ENCODE measurements at places on chromosomes 7 and 10.

GRCh38 chr7:149284343-149284742 is 22.3 kb downstream of the ZNF783 start:
- no peak for DNase-seq

DNA sequence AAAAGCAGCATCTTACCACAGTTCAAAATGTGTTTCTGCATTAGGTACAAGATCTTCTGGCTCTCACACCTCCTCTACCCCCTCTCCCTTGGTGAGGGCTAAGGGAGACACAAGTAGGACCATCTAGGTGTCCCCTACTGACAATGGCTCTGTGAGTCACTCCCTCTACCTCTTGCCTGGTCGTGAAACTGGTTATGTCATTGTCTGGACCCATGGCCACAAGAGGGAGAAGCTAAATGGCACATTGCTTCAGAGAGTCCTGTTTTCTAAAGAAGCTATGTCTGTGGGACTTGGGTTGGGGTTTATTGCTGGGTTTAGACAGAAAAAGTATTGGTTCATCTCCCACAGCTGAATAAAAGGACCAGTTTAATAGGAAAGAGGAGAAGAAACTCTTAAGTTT is 4.0 kb upstream of the PLXNA4 start:
- DNase-seq: no peak

GRCh38 chr10:28496481-28496961 is 36.4 kb upstream of the WAC start:
- DNase-seq: no peak

- DNase-seq: no peak
Observed at GRCh38 chr10:70760271-70760787, 24.8 kb downstream of the TBATA start.

DNA sequence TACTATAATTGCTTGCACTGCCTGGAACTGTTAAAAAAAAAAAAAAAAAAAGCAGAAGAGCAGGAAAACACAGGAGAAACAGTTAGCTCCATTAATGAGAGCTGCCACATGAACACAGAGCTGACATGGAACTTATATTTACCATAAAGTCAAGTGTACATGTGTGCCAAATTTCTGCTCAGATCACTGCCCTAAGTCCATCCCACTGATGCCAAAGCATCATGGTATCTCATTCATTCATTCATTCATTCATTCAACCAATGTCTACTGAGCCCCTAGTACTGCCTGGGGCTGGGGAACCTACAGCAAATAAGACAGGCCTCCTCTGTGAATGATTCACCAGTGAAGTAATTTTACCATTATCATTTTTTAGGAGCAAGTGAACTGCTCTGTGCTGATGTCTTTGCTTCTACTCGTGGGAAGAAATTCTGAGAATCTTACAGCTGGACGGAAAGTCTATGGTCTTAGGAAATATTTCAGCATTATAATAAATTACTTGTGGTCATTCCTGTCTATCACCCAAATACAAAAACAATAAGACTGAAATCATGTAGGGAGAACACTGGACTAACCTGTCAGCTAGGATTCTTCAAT is 58.8 kb upstream of the ABLIM1 start:
- DNase-seq: no peak

- DNase-seq: no peak
Observed at GRCh38 chr10:9012312-9012711, 957.8 kb downstream of the GATA3 start.

DNA sequence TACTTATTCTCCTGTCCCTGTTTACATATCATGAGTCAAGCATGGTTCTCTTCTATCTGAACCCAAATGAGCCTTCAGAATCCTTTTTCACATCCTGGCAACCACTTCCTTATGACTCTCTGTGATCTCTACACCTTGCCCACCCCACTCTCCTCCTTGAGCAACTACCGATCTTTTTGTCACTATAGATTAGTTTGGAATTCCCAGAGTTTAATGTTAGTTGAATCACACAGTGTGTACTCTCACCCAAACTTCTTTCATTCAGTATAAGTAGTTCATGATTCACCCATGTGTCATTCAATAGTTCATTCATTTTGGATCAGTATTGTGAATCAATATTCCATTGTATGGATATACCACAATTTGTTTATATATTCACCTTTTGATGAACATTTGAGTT is 55.3 kb downstream of the TFAM start:
- DNase-seq: no peak

GRCh38 chr7:3977391-3977790 is 676.3 kb downstream of the SDK1 start:
- DNase-seq: no peak

DNA sequence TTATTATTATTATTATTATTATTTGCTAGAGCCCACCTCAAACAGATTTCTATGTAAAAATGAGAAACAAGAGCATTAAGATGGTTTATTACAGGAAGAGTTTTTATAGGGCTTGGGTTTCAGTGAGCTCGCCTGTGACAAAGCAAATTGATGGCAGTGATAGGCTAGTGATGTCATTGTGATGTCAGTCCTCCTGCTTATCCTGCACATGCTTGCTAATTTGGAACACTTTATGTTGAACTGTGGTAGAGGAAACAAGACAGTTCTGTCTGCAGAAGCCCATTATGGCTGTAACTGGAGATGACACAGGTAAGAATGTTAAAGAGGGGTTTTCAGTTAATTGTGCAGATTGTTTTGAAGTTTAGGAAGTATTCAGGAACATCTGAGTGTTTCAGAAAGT is 68.3 kb downstream of the CREM start:
- no peak for DNase-seq

DNA sequence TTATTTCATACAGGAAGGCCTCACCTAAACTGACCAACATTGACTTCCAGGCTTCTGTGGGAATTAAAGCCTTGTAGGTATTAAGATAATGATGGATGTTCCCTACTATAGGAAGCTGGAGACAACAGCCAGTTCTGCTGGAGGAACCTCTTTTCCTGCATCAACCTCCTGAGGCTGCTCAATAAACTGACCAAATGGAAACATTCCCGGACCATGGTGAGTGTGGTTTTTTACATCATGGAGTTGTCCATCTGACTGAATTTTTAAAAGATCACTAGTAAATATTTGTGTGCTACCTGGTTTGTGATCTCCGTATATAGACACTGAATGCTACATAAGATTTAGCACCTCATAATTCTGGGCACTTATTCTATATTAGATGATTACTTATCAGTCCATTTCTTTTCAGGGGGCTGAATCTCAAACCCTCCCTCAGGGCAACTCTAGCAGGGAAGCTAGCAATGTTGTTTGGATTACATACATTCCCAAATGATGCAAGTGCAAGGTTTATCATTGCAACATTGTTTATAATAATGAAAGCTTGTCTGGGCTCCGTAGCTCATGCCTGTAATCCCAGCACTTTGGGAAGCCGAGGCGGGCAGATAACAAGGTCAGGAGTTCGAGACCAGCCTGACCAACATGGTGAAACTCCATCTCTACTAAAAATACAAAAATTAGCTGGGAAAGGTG is 21.5 kb upstream of the SMKR1 start:
- DNase-seq: no peak

GRCh38 chr10:70477661-70478162 is 855 bp upstream of the PALD1 start:
- DNase-seq: no peak

DNA sequence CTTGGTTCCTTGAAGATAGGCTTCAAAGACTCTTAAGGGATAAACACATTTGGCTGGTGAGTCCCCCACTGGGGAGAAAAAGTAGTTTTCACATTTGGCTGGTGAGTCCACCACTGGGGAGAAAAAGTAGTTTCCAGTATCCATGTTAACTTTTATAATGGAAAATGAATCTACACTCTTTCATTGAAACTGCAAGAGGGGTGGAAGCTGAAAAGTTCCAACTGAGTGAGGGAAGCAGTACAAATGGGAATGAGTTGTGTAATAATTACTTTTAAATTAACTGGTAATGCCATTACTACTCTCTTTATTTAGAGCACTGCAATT is 153.9 kb downstream of the MLLT10 start:
- no peak for DNase-seq

- DNase-seq: peak; percentile 6
Observed at GRCh38 chr7:121395494-121395960, 581 bp downstream of the FAM3C start.

DNA sequence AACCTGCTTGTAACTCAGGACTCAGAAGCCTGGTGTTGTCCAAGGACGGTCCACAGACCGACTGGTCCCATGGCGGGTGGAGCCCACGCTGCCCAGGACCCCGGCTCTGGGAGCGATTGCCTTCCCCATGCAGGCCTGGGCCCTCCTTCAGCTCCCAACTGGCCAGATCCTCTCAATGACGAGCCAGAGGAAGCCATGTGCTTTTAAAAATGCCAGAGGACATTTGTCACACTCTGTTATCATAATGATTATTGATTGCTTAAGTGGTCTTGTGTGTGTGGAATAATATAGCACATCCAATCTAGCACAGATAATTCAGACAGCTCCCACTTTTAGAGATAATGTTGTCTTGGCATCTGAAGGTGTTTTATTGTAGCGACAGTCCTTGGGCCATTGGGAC is 22.6 kb upstream of the OGDHL start:
- no peak for DNase-seq

DNA sequence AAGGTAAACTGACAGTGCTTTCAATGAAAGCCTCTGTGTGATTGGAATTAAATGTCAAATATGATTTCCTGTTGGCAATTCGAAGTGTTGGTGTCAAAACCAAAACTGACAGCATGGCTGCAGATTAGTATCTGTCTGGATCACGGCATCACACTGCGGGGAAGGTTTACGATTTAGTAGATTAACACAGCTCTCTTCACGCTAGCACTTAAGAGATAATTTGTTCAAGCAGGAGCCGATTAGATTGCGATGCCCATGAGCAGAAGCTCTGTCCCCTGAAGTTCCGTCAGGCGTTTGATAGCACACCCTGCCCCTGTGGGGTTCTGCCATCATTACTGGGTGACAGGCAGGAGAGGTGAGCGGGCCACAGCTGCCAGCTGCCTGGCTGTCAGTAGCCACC is 279.5 kb upstream of the AUTS2 start:
- DNase-seq: no peak

DNA sequence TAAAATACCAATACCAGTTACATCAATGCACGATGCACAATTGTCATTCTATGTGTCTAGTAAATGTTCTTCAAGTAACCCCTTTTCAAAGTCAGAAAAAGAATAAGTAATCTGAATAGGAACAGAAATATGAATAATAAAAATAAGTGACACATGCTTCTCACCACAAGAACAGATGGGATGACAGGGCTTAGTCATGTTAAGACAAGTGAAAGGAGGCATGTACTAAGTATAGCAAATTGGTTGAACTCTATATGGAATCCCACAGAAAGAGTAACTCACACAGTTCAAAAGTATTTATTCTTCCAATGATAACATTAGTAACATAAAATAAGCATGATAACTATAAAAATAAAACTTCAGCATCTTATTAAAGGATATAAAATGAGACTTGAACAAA is 100.9 kb upstream of the TAS2R16 start:
- DNase-seq: no peak

DNA sequence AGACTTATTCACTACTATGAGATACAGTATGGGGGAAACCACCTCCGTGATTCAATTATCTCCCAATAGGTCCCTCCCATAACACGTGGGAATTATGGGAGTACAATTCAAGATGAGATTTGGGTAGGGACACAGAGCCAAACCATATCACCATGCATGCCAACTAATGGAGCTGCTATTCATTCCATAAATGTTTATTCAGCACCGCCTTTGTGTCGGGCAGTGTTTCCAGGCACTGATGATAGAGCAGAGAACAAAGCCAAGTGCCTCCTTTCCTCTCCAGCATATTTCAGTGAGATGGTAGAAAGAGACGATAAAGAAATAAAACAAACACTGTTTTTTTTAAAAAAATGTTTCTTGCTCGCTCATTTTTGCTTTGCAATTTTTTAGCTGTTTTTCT is 295.9 kb upstream of the FOXK1 start:
- no peak for DNase-seq

DNA sequence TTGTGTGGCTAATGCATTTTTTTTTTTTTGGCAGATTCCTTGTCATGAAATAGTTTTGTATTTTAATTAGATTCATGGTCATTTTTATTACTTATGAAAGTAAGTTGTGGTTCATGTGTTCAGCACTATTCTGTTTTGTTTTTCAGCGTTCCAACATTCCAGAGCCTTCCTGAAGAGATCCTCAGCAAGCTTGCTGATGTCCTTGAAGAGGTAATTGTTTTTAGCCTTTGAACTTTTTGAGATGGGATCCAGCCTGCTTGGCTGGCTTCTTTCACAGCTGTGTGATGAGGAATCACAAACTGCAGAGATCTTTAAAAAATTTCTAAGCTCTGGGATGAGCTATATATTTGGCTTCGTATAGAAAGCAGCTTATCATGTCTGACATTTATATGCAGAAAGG is 208.0 kb upstream of the CSTF2T start:
- no peak for DNase-seq

DNA sequence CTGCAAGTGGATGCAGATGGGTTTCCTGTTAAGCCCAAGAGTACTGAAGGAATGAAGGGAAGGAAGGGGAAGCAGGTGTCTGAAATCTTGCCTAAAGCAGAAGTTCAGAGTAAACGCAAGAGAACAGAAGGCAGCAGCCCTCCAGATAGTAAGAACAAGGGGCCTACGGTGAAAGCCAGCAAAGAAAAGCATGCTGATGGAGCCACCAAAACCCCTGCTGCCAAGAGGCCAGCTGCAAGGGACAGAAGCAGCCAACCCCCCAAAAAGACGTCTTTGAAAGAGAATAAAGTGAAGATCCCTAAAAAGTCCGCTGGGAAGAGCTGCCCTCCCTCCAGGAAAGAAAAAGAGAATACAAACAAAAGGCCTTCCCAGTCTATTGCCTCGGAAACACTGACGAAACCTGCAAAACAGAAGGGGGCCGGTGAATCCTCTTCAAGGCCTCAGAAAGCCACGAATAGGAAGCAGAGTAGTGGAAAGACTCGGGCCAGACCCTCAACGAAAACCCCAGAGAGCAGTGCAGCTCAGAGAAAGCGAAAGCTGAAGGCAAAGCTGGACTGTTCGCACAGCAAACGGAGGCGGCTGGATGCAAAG is 152.5 kb downstream of the LCOR start:
- DNase-seq: no peak

DNA sequence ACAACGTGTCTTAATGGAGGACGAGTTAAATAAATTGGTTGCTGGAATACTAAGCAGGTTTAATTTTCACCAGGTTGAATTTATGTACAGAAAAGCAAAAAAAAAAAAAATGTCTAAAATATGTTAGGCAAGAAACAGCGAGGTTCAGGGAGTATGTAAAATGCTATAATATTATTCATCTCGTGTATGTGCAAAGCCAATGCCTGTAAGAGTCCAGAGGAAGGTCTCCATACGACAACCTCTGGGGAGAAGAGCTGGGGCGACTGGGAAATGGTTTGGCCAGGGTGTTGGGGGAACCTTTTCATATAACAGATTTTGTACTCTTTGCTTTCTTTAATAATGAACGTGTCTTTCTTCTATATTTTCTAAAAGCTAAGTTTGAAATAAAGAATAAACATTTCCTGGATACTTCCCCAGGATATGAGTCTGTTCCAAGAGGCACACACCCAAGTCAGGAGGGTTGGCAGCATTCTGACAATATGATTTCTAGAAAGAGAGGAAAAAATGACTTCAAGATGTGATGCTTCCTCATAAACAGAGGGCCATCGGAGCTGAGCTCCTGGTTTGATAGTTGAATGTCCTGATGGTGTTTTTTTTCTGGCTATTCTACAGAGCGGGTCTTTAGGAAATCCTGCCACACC is 208.6 kb upstream of the MGMT start:
- DNase-seq: no peak

- DNase-seq: no peak
Observed at GRCh38 chr7:128938544-128939074, 882 bp downstream of the IRF5 start.
